Stimulated activated CD8-positive, alpha-beta memory T cell treated with anti-CD3 and anti-CD28 coated beads, Interleukin-7, amount 100 ng/mL, for 1 hour (primary cell): ENCODE measurements at places on chromosomes 6 and 20.

GRCh38 chr6:117215353-117216090 is 49.8 kb upstream of the VGLL2 start:
- DNase-seq, result no peak

DNA sequence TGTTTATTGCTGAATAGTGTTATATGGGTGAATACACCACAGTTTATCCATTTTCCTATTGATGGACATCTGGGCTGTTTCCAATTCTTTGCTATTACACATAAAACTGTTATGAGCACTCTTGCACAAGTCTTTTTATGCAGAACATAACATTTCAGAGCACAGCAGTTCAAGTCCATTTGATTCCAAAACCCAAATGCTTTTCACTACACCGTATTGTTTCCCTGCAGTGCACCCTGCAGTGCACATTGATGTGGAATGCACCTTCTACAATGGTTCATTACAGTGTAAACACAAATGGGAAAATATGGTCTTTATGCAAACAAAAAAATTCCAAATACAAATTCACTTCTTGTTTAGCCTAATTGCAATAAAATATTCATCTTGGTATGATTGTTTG is 3.6 kb upstream of the SLC2A12 start:
- no peak for DNase-seq

DNA sequence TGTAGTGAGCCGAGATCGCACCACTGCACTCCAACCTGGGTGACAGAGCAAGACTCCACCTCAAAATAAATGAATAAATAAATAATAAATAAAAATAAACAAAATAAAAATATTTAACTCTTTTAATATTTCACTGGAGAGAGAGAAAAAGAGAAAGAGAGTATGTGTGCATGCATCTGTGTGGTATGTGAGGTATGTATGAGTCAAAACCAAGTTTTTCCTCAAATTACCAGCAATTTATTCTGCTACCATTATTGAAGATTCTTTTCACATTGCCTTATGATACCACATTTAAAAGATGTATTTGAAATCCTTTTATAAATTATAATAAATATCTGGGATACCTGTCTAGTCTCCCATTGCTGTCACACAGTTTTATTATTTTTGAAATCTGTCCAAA is 122.1 kb downstream of the CD164 start:
- DNase-seq, result no peak

DNA sequence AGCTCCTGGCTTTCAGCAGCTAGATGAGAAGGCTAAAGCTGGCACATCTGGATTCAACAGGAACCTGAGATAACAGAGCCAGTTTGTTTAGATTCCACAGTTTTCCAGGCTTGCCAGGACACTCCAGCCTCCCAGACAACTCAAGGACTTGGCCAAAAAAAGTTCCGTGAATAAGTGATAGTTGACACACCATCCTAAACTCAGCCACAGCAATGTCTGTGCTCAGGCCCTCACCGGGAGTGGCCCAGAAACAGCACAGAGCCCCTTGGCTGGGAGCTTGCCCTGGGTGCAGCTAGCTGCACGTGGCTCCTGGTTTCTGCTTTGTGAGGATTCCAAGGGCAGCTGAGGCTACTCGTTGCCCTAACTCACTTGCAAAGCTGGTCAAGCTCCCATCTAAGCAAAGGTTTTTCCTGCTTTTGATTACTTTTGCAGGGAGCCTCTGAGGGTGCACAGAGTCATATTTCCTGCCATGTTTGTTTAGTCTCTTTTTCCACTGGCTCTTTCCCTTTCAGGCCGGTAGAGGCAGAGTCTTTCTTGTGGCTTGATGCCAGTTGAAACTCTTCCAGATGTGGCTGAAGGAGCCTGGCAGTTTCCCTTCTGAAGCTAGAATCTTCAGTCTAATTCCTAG is 118.3 kb upstream of the ECI2 start:
- DNase-seq, result no peak

DNA sequence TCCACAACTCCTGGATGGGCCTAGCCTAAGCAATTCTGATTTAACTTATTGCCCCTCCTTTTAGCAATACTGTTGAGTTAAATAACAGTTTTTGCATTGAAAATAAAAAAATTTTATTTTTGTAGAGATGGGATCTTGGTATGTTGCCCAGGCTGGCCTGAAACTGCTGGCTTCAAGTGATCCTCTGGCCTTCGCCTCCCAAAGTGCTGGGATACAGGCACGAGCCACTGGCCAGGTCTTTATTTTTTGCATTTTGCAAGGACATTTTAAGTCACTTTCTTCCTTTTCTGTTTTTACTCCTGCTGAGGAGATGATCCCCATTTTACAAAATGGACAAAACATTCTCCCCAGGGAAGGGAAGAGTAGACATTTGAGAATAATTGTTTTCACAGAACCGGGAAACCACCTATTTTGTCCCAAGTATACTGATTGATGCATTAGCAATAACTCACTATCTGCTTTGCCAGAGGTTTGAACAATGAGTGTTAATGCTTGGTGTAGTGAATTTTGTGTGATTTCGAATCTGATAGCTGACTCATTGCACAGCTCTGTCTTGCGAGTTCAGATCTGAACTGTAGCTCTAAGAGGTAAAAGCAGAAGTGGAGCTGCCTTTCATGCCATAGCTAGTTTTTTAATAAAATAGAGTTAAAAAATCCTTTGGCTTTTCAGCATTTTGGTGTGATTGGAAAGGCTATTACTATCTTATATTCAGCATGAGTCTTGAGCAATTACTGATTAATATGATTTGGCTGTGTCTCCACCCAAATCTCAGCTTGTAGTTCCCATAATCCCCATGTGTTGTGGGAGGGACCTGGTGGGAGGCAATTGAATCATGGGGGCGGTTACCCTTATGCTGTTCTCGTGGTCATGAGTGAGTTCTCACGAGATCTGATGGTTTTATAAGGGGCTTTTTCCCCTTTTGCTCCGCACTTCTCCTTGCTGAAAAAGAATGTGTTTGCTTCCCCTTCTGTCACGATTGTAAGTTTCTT is 20.9 kb downstream of the IGF2R start:
- DNase-seq, result no peak

DNA sequence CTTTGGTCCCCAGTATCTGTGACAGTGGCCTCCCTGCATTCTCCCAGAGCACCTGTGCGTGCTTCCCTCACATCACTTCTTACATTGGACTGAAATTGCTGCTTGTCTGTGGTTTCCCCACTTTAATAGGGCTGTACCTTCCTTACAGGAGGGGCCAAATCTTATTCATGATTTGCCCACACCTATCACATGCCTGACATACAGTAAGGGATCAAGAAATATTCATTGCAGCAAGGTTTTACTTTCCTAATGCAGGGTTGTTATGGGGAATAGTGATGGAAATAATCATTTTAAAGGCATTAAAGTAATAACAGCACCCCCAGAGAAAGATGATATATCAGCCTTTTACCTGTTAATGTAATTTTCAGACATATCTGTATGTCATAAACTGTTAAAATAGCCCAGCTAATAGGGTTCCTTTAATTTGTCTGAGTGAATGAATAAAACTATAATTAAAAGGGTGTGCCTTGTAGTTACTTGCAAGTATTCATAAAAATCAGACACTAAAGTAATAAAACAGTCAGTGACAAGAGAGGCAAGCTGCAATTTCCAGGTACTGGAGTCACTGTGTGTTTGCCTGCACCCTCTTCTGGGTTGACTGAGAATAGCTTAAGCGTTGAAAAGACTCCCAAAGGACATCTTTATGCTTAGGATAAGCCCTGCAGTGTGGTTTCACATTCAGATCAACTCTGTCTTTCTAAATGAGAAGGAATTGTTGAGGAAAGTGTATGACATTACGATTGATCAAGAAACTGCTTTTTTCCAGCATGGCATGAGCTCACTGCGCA is 182.7 kb downstream of the PHACTR1 start:
- no peak for DNase-seq

- DNase-seq, result no peak
These were observed 21.9 kb downstream of the BCL2L1 start for GRCh38 chr20:31700747-31701146.

- no peak for DNase-seq
These were observed 98.8 kb downstream of the ASXL1 start for GRCh38 chr20:32456869-32457478.

- DNase-seq, result no peak
These were observed 26.4 kb upstream of the PHF3 start for GRCh38 chr6:63609231-63609630.

DNA sequence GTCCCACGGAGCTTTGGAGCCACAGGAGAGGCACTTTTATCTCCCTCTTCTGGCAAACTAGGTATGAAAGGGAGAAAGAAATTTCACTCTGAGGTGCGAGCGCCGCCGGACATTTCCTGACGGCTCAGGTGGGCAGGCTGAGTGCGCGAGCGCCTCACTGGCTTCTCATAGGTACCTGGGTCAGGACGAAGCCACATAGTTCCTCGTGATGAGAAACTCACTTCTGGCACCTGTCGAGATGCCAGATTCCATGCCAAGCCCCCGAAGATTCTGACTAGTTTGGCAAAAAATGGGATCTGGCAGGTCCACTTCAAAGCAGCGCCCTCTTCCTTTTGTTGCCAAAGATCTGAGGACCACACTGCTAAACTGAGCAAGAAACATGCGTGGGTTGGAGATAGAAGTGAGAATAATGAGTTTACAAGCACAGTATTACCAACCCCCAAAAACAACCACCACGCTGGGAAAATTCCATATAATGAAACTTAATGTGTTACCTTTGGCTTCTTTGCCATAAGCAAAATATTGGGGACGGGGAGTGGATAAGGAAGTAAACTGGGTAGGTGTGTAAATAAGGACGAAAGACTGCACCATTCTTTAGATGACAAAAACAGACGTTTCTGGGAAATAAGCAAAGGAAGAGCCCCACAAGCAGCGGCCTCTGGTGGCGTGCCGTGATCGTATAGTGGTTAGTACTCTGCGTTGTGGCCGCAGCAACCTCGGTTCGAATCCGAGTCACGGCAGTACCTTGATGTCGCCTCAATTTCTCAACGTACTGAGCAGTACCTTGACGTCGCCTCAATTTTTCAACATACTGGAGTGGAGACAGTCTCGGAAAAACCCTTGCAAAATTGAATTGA is 89.8 kb upstream of the PRSS16 start:
- DNase-seq, result peak; percentile 63

DNA sequence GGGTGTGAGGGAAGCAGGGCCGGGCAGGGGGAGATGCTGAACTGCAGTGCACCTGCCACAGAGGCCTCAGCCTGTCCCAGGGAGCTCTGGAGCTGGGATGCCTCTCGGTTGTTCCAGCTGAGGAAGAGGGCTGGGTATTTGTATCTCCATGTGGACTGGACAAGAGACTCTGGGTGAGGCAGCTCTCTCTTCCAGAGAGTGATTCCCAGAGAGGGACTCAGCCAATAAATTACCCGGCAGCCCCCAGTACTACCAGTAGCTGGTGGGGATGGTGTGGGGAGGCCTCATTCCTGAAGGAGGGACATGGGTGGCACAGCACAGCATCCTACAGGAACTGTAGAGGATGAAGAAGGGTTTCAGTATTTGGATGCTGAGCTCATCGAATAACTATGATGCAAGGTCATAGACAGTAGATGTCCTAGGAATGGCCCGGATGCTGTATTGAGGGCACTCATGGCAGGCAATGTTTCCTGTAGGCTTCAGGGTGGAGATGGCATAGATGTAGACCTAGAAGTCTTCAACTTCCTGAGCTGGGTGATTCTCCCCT is 1.4 kb downstream of the FGD2 start:
- DNase-seq, result no peak

- peak; percentile 76 for DNase-seq
These were observed 335.2 kb downstream of the SYNE1 start for GRCh38 chr6:152301765-152302568.

DNA sequence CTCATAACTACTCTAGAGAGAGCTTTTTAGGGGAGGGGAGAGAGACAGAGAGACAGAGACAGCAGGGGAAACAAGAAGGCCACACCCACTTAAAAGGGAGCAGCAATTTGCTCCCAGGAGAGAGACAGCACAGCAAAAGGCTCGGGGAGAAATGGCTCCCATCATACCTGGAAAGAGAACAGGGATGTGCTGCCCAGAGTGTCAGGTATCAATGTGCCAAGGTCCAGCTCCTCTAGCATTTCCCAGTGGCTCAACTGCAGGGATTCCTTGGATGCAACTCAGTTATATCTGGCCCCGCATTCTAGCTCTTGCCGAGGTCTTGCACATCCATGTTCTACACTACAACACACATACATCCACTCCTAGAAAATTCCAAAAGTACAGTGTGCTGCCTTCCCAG is 304.0 kb upstream of the CDYL start:
- no peak for DNase-seq

DNA sequence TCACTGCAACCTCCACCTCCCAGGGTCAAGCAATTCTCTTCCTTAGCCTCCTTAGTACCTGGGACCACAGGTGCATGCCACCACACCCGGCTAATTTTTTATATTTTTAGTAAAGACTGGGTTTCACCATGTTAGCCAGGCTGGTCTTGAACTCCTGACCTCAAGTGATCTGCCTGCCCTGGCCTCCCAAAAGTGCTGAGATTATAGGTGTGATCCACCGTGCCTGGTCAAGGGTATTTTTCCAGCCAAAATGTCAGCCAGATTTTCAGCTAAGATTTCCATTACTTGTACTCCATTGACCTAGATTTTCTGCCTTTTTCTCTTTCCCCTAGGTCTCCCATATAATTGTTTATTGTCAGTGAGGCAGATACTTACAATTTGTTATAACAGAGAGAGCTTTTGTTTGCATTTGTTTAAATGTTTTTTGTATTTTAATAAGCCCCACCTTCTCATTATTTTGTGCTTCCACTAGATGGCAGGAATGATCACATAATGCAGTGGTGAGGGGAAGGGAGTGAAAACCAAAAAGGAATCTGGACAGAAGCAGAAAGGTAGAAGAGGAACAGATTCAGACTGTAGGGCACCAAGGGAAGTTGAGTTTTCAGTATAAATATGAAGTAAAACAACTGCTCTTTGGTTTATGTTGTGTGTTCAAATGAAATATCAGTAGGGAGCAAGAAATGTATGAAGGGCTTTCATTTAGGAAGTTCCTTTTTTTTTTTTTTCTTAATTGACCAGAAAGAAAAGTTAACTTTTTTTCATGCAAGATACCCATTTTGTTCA is 29.7 kb downstream of the RPF2 start:
- DNase-seq, result no peak

GRCh38 chr6:130034378-130035146 is 16.2 kb downstream of the L3MBTL3 start:
- DNase-seq, result no peak

DNA sequence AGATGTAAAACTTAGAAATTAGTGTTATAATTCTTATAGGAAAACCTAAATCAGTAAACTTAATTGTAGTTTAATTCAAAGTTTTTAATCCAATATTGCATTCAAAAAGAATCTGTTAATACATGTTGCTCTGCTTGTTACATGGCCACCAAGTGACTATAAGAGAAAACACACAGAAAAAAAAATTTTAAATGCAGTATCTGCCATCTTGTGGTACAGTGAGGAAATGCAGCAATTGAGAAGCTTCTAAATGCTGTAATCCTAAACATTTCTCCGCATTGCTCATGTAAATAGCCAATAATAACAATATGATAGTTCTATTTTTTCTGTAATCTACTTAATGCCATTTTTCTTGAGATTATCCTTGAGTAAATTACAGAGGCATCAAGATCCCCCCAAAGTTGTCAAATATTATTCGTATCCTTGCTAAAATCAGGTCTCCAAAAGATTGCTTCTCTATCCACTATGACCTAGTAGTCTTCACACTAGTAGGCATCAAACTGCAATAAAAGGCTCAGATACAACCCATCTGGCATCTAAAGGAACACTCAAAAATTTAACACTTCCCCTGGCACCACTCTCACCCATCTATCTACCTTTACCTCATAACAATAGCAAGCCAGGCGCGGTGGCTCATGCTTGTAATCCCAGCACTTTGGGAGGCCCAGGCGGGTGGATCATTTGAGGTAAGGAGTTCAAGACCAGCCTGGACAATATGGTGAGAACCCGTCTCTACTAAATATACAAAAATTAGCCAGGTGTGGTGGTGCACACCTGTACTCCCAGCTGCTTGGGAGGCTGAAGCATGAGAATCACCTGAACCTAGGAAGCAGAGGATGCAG is 34.6 kb downstream of the HDAC2 start:
- DNase-seq, result no peak

- DNase-seq, result no peak
These were observed 136.4 kb downstream of the UST start for GRCh38 chr6:148883270-148883669.
